ENCODE measurements at places on chromosomes 3 and 15. TPM values are rescaled to one million over a fixed set of nuclear protein-coding genes. Genes with fewer than 3 reads are reported as not detected.

Gene MASP1
- total RNA-seq: not detected

Gene PLA2G4B
- 5.0 TPM for total RNA-seq

Gene ASB14
- not detected for total RNA-seq

Gene APH1B
- total RNA-seq: 6.5 TPM

Gene GP5
- total RNA-seq: 0.39 TPM

Gene XIRP1
- total RNA-seq: 2.2 TPM

Gene ZDHHC19
- total RNA-seq: not detected

Gene APPL1
- total RNA-seq: 39.4 TPM

Gene NFKBIZ
- total RNA-seq: 47.8 TPM

Gene GPR171
- total RNA-seq: 111 TPM

Gene ATP2C1
- total RNA-seq: 48.5 TPM

Gene CCDC9B
- total RNA-seq: 0.98 TPM

Gene TERC
- 2.6 TPM for total RNA-seq

Gene LMOD3
- total RNA-seq: not detected

Gene CFAP20DC
- total RNA-seq: 3.5 TPM
